Activated CD4-positive, CD25-positive, alpha-beta regulatory T cell treated with anti-CD3 and anti-CD28 coated beads, Interleukin-2, amount 50 U/mL, for 24 hours (primary cell): ENCODE measurements at places on chromosomes 5 and 9.

GRCh38 chr9:90830977-90831376 lies 29.4 kb downstream of the SYK start:
- no peak for ATAC-seq

- no peak for ATAC-seq
These were observed 148.7 kb downstream of the OXCT1 start for GRCh38 chr5:41721516-41721915.

- ATAC-seq = no peak
These were observed 386.7 kb downstream of the KDM4C start for GRCh38 chr9:7144265-7145046.

DNA sequence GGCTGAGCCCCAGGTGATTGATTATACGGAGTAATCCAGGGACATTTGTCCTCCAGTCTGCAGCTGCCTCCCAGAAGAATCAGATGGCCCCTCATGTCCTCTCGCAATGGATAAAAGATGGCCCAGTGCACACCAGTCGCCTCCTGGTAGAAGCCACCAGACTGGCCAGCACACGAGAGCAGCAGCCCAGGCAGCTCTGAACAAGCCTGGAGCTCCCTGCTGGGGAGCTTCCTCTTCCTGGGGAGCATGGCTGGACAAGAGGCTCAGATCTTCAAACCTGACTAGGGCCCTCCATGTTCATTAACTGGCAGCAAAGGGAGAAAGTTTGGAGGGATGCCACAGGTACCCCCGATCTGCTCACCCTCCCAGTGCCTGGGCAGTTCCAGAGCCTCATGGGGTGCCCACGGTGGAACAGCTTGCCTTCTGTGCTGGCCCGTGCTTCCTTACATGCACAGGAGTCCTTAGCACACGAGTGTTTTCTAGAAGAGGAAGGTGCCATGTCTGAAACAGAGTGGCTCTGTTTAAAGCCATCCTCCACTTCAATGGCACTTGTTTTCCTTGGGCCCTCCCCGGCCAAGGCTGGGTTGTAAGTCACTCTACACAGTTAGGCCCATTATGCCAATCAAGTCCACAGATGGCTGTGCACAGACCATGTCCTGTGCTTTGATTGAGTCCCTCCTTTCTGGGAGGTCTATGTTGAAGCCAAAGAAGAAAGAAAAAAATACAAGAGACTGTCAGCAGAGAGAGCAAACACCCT lies 75.6 kb downstream of the PRRT1B start:
- ATAC-seq = no peak

DNA sequence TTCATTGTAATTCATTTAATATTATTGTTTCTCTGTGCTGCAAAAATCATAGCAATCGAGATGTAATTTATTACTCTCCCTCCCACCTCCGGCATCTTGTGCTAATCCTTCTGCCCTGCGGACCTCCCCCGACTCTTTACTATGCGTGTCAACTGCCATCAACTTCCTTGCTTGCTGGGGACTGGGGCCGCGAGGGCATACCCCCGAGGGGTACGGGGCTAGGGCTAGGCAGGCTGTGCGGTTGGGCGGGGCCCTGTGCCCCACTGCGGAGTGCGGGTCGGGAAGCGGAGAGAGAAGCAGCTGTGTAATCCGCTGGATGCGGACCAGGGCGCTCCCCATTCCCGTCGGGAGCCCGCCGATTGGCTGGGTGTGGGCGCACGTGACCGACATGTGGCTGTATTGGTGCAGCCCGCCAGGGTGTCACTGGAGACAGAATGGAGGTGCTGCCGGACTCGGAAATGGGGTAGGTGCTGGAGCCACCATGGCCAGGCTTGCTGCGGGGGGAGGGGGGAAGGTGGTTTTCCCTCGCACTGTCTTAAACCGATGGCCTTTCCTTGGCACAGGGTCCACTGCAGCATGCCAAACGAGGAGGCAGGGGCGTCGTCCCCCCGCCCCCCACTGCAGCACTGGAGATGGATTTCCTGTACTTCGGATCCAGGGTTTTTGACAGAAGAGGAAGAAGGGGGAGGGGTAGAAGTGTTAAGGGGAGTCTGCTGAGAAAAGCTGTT lies at the start of gene APC:
Gene APC, plus strand, starts transcription at position 423 of the 728 bp plus-strand sequence. CDS start 17,006 bp downstream, outside the sequence.
- peak; percentile 99 for ATAC-seq

- no peak for ATAC-seq
These were observed 322.5 kb upstream of the SLC24A2 start for GRCh38 chr9:20111173-20111843.

GRCh38 chr5:97400537-97400936 lies 217.5 kb upstream of the RIOK2 start:
- ATAC-seq = no peak
